Stimulated activated CD4-positive, alpha-beta T cell treated with anti-CD3 and anti-CD28 coated beads, TNF-alpha, amount 100 ng/mL, for 1 hour (primary cell): ENCODE measurements at places on chromosomes 6 and 20.

GRCh38 chr6:47182291-47182957, 127.3 kb downstream of the TNFRSF21 start:
- no peak for DNase-seq

GRCh38 chr20:58709013-58709702, 16.6 kb downstream of the NPEPL1 start:
- DNase-seq, result no peak

DNA sequence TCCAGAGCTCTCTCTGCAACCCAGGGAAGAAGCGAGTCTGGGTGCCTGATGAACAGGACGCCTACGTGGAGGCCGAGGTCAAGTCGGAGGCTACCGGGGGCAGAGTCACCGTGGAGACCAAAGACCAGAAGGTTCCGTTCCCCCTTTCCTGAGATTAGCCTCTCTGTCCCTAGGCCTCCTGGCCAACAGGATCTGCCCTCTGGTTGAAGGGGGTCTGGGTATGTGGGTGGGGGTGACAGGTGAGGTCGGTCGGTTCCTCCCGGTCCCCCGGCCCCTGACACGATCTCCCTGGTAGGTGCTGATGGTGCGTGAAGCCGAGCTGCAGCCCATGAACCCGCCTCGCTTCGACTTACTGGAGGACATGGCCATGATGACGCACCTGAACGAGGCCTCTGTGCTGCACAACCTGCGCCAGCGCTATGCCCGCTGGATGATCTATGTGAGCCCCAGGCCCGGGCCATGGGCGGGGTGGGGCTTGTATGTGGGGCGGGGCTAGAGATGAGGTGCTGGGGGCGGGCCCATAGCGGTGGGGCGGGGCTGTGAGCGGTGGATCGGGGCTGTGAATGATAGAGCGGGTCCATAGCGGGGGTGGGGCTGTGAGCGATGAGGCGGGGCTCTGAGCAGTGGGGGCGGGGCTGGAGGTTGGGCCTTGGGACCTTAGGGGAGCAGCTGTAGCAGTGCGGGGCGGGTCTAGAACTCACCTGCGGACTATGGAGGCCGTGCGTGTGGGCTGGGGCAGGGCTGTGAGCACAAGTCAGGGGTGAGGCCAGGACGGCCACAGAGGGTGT, 23.9 kb downstream of the MYH7B start:
- DNase-seq, result no peak

GRCh38 chr6:149331043-149331807, 13.7 kb downstream of the TAB2 start:
- DNase-seq, result no peak

DNA sequence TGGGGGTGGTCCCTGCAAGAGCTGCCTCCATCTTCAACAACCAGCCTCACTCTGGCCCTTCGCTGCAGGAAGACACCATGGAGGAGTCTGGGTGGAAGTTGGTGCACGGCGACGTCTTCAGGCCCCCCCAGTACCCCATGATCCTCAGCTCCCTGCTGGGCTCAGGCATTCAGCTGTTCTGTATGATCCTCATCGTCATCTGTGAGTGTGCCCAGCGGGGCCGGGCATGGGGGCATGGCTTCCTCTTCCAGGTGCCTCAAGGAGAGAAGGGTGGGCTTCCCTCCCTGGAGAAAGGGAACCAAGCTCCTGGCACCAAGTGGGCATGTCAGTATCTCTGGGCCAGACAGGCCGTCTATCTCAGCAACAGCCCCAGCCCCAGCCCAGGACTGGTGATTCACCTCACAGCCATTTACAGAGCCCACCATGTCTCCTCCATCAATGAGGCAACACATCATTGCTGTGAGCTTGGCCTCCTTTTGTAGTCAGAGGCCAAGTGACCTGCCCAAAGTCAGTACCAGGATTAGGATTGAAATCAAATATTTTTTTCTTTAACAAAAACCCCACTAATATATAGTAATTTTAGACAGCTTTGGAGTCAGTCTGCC, 40.2 kb downstream of the TM9SF4 start:
- no peak for DNase-seq

GRCh38 chr6:167828325-167828956, 1.7 kb downstream of the AFDN start:
- no peak for DNase-seq

- DNase-seq, result no peak
Measured at GRCh38 chr6:163444077-163444476, 29.6 kb downstream of the QKI start.

GRCh38 chr6:136582711-136583471, 32.7 kb upstream of the MAP7 start:
- no peak for DNase-seq

- DNase-seq, result no peak
Measured at GRCh38 chr6:89008001-89008814, 44.8 kb upstream of the RNGTT start.

- DNase-seq, result no peak
Measured at GRCh38 chr6:170464080-170464479, 89.0 kb downstream of the PSMB1 start.

- DNase-seq, result no peak
Measured at GRCh38 chr20:7667194-7667593, 273.1 kb downstream of the HAO1 start.

GRCh38 chr20:4488407-4489339, 233.0 kb upstream of the PRND start:
- DNase-seq, result no peak

- DNase-seq, result no peak
Measured at GRCh38 chr20:14126856-14127255, 131.5 kb downstream of the MACROD2 start.

DNA sequence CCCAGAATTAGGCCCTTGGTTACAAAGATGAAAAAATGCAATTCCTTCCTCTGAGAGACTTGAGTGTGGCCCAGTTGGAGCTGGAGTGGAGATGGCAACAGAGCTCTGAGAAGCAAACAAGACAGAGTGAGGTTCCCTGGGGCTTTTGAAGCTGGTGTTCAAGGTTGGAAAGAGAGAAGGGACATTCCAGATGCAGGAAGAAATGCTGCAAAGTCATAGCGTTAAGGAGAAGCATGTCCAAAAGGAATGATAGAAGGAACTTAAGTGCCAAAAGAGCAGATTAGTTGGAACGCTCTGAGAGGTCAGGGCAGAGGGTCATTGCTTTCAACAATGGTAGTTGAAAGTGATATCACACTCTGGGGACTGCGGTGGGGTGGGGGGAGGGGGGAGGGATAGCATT, 251.8 kb downstream of the TBC1D7 start:
- no peak for DNase-seq
